ENCODE measurements at places on chromosomes 2 and 18. TPM values are rescaled to one million over a fixed set of nuclear protein-coding genes. Genes with fewer than 3 reads are reported as not detected.

Gene CASP8
- 0.83 TPM for polyA plus RNA-seq

Gene PAX8
- polyA plus RNA-seq = 2.4 TPM

Gene SNORC
- polyA plus RNA-seq = 16.9 TPM

Gene DIPK1C
- 10.0 TPM for polyA plus RNA-seq

Gene ZBTB7C
- 20.7 TPM for polyA plus RNA-seq

Gene TMEM182
- 3.1 TPM for polyA plus RNA-seq

Gene CDH20
- polyA plus RNA-seq = 10.3 TPM

Gene TWIST2
- not detected for polyA plus RNA-seq

Gene ARHGAP15
- 1.2 TPM for polyA plus RNA-seq

Gene ANKRD30B
- not detected for polyA plus RNA-seq

Gene CNDP1
- 90.4 TPM for polyA plus RNA-seq

Gene DCDC2C
- polyA plus RNA-seq = not detected

Gene RGPD5
- polyA plus RNA-seq = 2.5 TPM

Gene IGFBP5
- polyA plus RNA-seq = 769 TPM

Gene LRP1B
- polyA plus RNA-seq = 0.98 TPM

Gene KCNE4
- 3.6 TPM for polyA plus RNA-seq

Gene CFC1
- polyA plus RNA-seq = 3.1 TPM

Gene PAIP2B
- polyA plus RNA-seq = 19.4 TPM

Gene MARCHF4
- polyA plus RNA-seq = 41.1 TPM

Gene SLC19A3
- polyA plus RNA-seq = 2.1 TPM

Gene ERICH2
- 1.1 TPM for polyA plus RNA-seq

Gene GALNT14
- polyA plus RNA-seq = 2.5 TPM

Gene SLC8A1
- 7.6 TPM for polyA plus RNA-seq

Gene LRRTM1
- polyA plus RNA-seq = 2.6 TPM

Gene FBXO48
- 0.64 TPM for polyA plus RNA-seq

Gene KCNJ3
- polyA plus RNA-seq = 3.1 TPM

Gene SLC9A4
- not detected for polyA plus RNA-seq

Gene PPP1CB
- polyA plus RNA-seq = 38.3 TPM

Gene RTN4
- 228 TPM for polyA plus RNA-seq

Gene HNRNPLL
- polyA plus RNA-seq = 33.3 TPM

Gene ZDBF2
- 1.1 TPM for polyA plus RNA-seq

Gene SPR
- 7.1 TPM for polyA plus RNA-seq

Gene FEV
- 5.9 TPM for polyA plus RNA-seq

Gene TGFBRAP1
- 11.7 TPM for polyA plus RNA-seq

Gene CYP26B1
- 3.4 TPM for polyA plus RNA-seq

Gene SH2D6
- 1.8 TPM for polyA plus RNA-seq

Gene ATP8B1
- 1.8 TPM for polyA plus RNA-seq

Gene HAAO
- 2.2 TPM for polyA plus RNA-seq

Gene DYNAP
- polyA plus RNA-seq = not detected

Gene CACNB4
- 1.1 TPM for polyA plus RNA-seq

Gene DSC2
- 0.22 TPM for polyA plus RNA-seq
